ENCODE measurements at places on chromosomes 4 and X.

DNA sequence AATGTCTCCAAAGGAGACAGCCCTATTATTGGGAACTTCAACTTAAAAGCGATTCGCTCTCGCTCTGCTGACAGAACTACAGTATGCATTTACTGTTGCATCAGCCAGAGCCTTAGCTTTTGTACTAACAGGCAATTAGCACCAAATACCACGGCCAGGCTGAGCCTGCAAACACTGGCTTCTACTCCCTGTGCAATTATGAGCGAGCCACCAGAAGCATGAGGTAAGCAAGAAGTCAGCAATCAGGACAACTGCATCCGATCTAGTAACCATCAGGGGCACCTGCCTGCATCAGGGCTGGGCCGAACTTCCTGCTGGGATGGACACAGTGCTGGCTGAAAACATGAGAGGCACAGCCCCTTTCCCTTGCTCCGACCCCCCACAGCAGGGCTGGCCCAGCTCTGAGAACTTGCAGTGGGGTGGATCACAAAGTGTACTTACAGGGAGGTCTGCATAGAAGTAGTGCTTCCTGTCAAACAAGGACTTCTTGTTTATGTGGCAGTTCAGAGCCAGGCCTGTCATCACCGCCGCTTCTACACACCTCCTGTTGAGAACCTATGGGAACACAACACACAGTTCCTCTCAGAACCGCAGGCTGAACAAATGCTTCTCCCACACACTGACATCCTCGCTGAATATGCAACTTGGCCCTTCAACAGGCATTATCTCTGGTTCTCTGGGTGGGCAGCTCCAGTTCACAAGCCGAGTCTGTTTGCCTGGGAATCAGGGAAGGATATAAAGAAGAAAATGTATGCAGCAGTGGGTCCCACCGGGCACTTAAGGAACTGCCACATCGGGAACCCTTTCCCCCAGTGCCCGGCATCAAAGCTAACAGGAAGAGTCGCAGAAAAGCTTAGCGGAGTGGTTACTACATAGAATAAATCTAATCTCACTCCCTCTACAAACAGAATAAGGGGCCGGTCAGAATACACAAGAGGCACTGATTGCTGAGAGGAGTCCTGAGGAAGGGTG is 41.5 kb downstream of the GATB start:
- peak; percentile 51 for DNase-seq

GRCh38 chr4:119894650-119895208 is 171.9 kb downstream of the MAD2L1 start:
- DNase-seq, result no peak

GRCh38 chrX:71637253-71637618 is 18.9 kb upstream of the CXCR3 start:
- DNase-seq, result no peak

DNA sequence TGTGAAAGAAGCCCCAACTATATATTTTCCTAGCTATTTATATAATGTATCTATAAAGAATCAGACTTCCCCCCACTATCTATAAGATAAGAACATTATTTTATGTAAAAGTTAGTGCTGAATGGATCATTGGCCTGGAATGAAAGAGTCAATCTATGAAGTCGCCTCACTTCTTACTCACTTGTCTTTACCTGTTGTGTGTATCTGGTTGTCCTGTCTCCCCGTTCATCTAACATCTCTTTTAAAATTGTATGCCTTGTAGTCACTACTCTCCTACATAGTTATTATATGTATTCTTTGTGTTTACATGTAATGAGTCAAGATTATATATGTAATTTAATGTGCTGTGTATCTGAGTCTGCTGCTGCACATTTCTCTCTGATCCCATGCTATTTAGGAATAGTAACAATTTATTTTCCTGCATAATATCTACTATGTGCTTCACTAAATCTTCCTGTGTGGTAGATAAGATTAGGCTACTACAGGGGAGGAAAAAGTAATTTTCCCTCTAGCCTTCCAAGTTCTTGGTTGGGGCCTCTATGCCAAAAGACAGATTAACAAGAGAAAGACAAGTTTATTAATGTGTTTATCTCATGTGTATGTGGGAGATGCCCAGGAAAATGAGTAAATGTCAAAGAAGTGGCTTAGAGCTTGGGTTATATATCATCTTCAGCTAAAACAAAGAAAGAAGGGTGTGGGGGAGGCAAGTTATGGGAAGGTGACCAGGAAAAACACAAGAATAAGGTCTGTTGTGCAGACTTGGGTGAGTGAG is 77.6 kb upstream of the FRMPD4 start:
- no peak for DNase-seq

DNA sequence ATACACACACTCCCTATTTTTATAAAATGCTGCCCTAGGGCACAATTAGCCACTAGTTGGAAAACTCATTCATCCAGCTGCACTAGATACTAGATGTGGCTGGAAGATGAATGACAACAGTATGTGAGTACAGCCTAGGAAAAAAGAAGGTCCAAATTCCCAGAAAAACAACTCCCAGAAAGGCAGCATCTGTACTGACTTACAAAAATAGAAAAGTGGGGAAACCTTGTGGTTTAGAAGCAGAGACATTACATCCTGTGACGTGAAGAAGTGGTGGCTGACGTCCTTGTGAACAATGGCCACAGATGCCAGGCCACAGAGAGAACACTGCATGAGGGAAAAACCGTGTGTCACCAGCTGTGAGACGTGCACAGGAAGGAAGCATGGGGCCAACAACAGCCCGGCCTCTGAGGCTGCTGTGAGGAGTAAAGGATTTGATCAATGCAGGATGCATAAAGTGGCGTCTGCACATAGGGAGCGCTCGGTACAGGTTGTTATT is 81.2 kb downstream of the SPRY1 start:
- no peak for DNase-seq

GRCh38 chrX:154082396-154083125 is 15.0 kb downstream of the MECP2 start:
- no peak for DNase-seq

DNA sequence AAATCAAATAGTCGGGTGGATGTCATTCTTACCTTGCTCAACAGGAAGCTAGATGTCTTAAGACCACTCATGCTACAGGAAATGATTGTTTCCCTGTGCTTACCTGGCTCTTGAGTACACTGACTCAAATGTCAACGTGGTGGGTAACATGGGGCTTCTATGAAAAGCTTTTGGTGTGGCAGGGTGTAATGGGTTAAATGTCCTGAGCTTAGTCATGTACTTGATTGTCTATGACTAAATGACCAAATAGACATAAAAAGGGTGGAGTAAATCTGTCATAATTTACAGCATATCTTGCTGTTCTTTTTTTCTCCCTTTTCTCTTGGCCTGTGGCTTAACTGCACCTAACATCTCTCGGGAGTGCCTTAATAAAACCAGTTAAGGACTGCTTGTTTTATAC is 44.9 kb downstream of the CCNG2 start:
- DNase-seq, result no peak

- no peak for DNase-seq
Measured at GRCh38 chr4:62232814-62233213, 1032.7 kb downstream of the ADGRL3 start.

DNA sequence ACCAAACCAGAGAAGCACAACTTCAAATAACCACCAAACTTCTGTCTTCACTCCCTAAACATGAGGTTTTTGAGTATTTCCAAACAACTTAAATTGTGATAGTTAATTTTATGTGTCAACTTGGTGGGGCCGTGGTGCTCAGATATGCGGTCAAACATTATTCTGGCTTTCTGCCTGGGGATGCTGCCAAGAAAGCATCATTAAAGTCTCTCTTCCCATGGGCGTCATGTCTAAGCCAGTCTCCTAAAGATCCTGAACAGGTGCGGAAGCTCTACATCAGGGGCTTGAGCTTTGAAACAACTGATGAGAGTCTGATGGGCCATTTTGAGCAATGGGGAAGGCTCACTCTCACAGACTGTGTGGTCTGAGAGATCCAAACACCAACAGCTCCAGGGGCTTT is 24.1 kb upstream of the SOD3 start:
- DNase-seq, result no peak

- DNase-seq, result peak; percentile 70
Measured at GRCh38 chr4:54228056-54228527, 1.0 kb upstream of the PDGFRA start.

DNA sequence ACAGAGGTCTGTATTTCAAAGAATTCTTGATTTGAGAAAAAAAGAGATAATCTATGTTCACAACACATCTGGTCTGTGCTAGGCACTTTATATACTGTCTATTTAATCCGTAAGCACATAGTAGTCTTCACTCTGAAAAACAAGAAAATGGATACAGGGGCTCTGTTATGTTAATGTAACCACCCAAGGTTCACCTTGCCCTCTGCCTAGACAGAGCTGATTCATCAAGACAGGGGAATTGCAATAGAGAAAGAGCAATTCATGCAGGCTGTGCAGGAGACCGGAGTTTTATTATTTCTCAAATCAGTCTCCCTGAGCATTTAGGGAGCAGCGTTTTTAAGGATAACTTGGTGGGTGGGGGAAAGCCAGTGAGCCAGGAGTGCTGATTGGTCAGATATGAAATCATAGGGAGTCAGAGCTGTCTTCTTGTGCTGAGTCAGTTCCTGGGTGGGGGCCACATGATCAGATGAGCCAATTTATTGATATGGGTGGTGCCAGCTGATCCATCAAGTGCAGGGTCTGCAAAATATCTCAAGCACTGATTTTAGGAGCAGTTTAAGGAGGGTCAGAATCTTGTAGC is 92.9 kb upstream of the TNIP3 start:
- no peak for DNase-seq

- no peak for DNase-seq
Measured at GRCh38 chrX:46850771-46851170, 13.9 kb downstream of the RP2 start.

DNA sequence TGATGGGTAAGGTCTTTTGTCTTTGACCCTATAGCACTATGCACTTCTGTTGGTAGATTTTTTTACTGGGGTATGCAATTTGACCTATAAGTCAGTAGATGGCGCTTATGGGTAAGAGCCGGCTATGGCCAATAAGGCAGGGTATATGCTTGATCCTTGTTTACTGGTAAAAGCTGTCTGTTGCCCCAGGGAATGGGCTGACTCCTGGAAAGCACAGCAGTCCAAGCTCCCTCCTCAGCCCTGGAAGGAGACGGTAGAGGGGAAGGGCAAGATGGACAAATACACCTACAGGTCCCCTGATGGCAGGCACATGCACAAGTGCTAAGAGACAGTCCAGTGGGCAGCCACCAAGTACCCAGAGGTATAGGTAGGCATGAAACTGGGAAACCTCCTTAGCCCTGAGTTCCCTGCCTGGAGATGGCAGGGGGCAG is 63.7 kb downstream of the ADAMTS3 start:
- peak; percentile 38 for DNase-seq

GRCh38 chr4:102469806-102470205 is 31.4 kb upstream of the NFKB1 start:
- no peak for DNase-seq

DNA sequence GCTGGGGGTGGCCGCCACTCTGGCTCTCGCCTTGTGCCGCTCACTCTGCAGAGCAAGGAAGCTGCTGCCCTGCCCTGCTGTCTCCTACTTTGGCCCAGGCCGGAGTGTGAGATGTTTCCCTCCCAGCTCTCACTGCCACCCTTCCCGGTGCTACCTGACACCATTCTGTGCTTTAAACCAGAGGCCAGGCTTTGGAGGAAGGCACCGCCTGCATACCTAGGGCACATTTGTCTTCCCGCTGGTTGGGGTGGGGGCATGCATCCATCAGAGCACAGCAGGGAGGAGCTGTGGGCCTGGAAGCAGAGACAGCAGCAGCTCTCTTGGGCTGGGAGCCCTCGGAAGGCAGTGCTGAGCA is 96.9 kb upstream of the PSAPL1 start:
- DNase-seq, result no peak

- DNase-seq, result no peak
Measured at GRCh38 chr4:113146876-113147358, 97.5 kb downstream of the ANK2 start.

DNA sequence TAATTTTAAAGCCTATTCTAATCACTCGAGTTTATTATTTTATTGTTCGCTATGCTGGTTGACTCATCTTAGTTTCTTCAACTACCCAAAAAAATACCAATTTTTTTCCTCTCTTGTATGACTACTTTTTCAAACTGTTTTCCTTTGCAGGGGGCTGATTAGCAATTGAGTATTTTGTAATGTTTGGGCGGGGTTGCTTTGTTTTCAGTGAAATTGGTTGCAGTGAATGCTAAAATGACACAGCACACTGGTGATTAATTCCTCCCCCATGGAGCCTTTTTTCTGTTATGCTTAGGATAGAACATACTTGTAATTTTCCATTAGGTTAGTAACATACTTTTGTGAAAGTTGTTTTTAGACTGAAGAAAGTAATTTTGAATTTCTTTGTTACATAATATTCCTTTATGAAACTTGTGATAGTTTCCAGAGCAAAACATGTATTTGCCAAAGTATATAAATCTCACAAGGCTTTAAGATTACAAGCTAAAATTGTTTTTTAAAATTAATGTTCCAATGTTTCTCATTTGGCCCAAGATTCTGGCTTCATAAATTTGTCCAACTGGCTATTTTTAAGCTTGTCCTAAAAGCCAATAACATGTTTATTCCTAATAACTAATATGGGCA is 120.4 kb downstream of the CHIC1 start:
- no peak for DNase-seq

DNA sequence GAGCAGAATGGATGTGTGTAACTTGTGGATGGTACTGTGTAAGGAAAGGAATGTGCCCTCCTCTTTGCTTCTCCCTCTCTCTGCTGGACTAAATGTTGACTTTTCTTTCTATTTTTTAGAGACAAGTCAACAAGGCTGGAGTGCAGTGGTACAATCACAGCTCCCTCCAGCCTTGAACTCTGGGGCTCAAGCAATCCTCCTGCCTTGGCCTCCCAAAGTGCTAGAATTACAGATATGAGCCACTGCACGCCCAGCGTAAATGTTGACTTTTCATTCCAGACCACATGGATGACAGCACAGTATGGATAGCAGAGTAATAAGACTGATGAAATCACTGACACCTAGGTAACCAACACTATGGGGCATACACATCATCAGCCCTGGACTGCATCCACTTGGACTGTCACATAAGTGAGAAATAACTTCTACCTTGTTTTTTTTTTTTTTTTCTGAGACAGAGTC is 5.1 kb upstream of the RPS3A start:
- no peak for DNase-seq

GRCh38 chrX:109934935-109935334 is 68.0 kb upstream of the TMEM164 start:
- no peak for DNase-seq

- no peak for DNase-seq
Measured at GRCh38 chrX:101395789-101396188, 5.0 kb downstream of the RPL36A start.

DNA sequence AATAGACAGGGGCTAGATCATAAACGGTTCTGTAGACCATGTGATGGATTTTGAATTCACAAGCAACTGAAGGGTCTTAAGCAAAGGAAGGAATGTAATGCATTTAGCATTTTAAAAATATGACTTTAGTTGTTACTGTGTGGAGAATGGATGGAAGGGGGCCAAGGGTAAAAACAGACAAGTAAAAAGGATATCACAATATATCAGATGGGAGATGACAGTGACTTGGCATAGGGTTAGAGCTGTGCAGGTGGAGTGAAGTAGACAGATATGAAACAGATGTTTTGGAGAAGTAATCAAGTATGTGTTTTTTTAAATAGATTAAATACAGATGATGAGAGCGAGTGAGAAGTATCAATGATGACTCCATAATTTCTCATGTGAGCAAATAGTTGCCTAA is 1116.0 kb upstream of the TENM3 start:
- DNase-seq, result no peak

Data from NCI-H2081 (cell line).